WERI-Rb-1 (cell line): ENCODE measurements at places on chromosomes 4 and X.
A peak's percentile ranks its signal among the peaks of the same experiment; 100 is the strongest.

DNA sequence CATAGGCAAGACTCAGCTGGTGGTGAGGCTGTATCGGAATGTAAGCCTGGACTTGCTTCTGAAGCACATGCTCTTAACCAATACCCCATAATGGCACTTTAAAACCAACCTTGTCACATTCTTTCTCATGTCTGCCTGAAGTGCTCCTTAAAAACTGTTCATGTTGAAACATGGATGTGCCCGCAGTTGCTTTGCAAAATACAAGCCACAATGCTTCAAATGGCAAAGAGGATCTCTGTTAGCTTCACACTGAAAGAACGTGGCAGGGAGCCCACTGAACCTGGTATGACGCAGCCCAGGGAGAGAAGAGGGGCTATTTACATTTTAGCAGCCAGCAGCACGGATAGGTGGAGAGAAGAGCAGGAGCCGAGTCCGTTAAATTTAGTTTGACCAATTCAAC, 29.3 kb downstream of the SOD3 start:
- DNase-seq: no peak

DNA sequence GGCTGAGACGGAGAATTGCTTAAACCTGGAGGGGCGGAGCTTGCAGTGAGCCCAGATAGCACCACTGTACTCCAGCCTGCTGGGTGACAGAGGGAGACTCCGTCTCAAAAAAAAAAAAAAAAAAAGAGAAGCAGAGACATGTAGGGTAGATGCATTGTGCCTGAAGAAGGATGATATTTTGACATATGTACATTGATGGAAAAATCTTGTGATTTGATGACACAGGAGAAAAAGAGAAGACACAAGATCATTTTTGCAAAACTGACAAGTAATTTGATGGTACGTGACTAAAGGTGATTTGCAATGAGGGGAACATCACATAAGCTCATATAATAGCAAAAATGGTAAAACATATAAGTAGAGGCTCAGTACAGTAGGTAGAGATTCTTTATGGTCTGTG, 340.1 kb upstream of the FSTL5 start:
- DNase-seq: no peak

GRCh38 chrX:151609222-151609621, 45.7 kb downstream of the PASD1 start:
- DNase-seq: no peak

DNA sequence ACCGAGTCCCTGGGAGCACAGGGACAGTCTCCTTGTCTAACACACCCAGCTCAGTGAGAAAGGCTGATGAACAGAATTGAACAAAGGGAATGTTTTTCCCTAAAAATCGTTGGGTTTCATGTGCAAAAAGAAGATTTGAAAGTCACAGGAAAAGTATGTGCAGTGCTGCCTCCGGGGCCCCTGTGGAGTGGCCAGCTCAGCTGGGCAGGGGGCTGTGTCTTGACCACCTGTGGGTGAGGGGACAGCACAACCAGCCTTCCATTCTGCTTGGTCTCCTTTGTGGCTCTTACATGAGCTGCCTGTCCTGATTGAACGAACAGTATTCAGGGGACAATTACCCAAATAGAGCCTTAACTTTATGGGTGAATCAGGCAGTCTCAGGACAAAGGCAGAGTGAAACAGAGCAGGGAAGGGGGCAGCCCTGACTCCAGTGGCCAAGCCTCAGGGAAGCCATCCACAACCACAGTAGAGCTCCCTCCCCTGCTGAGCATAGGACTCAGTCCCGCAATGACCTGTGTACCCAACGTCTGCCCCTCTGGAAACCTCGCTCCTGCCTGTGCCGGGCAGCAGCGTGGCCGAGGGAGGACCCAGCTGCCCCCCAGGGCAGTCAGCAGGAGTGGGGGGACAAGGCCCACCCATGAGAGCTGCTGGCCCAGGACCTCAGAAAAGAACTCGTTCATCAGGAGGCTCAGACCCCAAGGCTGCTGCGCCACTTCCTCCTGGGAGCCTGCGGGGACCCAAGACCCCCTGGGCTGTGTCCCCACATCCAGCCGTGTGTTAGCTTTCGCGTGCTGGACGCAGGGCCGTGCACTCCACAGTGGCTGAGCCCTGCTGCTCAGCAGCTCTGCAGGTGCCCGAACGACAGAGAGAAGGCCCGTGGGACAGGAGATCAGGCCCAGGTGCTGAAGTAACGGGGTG, 59.6 kb upstream of the MXD4 start:
- DNase-seq: no peak

DNA sequence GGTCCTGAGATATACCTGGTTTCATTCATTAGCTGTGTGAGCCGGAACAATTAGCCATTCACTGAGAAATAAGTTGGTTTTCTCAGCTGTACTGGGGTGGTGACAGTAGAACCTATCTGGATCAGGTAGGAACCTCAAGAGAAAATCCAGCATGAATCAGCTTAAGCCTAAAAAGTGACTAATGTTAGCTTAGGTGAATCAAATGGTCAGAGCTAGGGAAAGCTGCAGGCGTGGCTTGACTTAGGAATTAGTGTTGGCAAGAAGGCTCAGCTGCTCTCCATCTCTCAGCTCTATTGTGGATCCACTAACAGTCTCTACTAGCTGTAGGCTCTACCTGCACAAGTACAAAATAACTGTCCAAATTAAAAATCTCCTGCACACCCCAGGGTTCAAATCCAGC, 1025.5 kb downstream of the RAB28 start:
- no peak for DNase-seq

GRCh38 chr4:110149089-110149488, 49.3 kb downstream of the ELOVL6 start:
- no peak for DNase-seq

DNA sequence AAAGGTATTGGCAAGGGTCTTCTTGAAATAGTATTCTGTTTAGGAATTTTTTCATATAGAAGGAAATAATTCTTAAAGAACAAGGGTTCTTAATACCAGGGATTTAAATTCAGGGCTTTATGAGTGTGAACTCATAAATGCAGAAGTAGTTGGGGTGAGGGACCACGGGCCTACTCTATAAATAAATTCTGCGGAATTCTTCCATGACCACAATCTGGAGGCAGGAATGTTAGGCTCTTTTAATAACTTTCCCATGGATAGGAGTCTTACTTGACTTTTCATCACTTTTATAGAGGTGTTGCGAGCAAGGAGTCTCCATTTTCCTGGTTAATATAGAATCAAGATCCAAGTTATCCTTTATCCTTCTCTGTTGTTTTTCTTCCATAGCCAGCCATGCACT, 76.7 kb upstream of the SLC4A4 start:
- DNase-seq: no peak

DNA sequence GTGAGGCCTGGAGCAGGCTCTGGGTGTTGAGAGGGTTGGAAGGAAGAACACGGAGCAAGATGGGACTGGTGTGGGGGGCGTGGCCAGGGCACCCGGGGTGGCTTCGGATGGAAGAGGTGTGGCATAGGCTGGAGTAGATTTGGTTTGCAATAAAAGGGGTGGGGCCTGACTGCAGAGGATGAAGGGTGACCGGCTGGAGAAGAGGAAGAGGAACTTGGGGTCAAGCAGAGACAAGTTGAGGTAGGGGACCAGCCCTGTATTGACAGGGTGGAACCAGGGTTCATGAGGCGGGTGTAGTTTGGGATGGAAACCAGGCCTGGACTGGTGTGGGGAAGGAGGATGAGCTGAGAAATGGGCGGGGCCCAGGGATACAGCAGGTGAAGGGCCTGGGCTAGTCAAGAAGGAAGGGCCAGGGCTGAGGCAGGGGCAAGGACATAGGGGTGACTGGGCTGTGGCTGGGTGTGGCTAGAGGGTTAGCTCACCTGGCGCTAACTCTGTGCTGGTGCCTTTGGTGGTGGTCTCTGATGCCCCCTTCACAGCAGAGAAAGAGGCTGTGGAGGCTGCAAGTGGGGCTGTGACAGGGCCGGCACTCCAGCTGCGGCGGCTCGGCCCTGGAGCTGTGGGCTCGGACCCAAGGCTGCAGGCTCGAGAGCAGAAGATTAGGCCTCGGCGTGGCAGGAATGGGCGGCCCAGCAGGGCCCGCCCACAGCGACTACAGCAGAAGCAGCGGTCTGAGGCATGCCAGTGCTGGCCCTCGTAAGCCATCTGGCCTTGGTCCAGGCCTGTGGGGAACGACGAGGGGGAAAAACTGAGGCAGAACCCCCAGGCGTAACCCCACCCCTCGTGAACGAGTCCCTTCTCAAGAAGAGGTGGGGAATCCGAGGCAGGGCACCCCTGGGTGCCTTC, 5.0 kb downstream of the PLP2 start:
- peak; percentile 67 for DNase-seq
